ENCODE measurements at places on chromosomes 1 and 21.

DNA sequence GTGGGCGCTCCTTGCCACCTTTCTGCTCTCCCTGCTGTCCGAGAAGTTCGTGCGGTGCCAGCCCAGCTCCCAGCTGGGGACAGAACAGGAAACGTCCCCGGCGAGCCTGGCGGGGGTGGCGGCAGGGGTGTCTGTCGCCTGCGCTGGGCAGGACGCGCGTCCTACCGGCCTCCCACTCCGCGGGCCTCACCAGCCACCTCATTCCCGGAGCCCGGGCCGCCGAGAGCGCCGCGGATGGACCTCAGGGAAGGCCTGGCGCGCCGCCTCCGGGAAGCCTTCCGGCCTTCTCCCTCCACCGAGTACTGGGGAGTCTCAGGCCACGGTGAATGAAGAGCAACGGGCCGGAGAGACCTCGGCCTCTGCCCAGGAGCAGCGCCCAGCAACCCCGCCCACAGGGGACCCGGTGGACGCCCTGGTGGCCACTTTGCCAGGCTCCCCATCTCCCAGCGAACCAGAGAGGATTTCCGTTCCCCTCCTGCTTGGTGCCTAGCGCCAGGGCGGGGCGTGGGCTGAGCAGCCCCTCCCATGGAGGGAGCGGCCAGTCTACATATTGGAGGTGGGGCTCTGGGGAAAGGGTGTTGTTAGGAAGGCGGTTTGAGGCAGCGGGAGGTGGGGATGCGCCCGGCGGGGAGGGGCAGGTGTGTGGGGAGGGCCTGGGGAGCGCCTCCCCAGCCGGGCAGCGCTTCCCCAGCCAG is 9.5 kb upstream of the TNFRSF14 start:
- peak; percentile 71 for DNase-seq

DNA sequence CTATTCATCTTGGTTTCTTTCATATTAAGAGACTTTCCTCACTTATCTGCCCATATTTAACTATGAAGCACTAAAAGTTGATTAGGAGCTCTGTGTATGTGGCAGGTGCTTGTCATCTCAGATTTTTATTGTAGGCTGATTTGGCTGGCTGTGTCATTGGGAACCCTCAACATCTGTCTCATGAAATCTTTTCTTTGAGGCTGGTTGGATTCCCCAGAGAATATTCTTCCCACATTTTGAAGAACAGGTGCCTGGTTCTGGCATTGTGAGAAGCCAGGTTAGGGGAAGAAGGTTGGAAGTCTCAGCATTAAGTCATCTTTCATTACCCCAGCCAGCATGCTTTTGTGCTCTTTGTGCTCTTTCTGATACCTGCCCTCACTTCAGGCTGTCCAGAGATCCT is 37.1 kb downstream of the EEIG2 start:
- DNase-seq = no peak

DNA sequence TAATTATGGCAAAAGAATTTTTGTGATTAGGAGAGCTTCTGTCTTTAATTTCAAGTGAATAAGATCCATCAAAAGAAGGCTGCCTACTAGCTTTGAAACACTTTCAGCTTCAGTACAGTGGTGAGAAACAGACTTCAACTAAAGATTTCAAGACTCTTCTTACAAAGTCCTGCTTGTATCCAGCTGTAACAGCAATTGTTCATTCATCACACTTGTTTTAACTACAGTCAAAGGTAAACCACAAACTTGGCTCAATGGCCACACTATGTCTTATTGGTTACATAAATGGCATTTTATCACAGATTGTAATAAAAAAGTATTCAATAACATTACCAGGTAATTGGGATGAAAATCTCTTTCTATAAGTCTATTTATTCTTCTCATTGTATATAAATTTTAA is 59.2 kb downstream of the WARS2 start:
- no peak for DNase-seq

GRCh38 chr1:182069028-182069466 is 7.5 kb upstream of the ZNF648 start:
- DNase-seq = peak; percentile 79

- peak; percentile 92 for DNase-seq
Observed at GRCh38 chr1:31938184-31938975, at the start of gene PTP4A2. PTP4A2 (minus strand) TSS chr1:31938368; CDS start chr1:31919065, 19,303 bp downstream.

DNA sequence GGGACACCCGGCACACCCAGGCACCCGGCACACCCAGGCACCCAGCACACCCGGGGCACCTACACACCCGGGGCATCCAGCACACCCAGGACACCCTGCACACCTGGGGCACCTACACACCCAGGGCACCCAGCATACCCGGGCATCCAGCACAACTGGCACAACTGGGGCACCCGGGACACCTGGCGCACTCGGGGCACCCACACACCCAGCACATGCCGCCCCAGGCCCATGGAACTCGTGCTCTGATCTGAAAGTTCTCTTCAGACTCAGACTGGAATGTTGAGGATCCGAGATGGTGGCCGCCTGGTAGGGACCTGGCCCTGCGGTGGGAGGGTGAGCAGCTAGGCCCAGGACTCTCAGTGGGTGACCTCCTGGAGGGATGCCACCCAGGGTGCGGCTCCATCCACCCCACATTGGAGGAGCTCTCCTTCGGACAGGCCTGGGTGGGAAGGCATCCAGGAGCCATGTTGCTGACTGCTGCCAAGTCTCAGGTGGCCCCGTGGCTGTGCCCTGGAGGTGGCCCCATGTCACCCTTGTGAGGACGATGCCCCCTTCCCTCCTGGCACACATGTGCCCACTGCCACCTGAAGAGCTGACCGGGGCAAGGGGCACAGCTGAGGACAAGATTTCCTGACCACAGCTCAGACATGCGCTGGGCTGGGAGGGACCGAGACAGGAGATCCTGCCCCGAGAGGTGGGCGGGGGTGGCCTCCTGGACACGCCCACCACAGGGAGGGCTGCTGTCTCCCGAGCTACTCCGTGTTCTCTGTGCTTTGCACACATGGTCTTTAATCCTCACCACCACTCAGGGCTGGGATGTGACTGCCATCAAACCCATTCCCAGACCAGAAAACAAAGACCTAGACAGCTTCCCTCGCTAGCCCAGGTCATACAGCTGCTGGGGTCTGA is 37.0 kb downstream of the UBE2G2 start:
- DNase-seq = no peak

GRCh38 chr1:27884006-27884954 is 11.9 kb downstream of the THEMIS2 start:
- no peak for DNase-seq

DNA sequence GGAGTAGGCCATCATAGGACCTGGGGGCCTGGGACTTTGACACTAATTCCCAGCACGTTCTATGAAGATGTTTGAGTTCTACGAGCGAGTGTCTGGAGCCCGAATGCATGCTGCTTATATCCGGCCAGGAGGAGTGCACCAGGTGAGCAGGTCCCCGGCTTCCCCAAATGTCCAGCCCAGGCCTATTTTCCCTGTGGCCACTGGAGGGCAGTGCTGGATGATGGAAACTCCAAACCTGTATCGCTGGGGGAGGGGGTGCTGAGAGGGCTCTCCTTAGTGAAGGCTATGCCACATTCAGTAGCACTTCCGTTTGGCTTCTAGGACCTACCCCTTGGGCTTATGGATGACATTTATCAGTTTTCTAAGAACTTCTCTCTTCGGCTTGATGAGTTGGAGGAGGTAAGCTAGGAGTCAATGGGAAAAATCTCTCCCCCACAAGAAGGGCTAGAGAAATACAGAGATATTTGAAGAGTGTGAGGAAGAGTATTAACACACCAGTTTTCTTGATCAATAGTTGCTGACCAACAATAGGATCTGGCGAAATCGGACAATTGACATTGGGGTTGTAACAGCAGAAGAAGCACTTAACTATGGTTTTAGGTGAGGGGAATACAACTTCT is 5.2 kb upstream of the FCER1G start:
- peak; percentile 65 for DNase-seq

GRCh38 chr1:244335456-244335855 is 116.3 kb downstream of the ADSS2 start:
- DNase-seq = no peak

- no peak for DNase-seq
Observed at GRCh38 chr1:67230539-67230938, 64.3 kb downstream of the IL23R start.

- DNase-seq = no peak
Observed at GRCh38 chr1:230052665-230053064, 14.4 kb upstream of the GALNT2 start.

DNA sequence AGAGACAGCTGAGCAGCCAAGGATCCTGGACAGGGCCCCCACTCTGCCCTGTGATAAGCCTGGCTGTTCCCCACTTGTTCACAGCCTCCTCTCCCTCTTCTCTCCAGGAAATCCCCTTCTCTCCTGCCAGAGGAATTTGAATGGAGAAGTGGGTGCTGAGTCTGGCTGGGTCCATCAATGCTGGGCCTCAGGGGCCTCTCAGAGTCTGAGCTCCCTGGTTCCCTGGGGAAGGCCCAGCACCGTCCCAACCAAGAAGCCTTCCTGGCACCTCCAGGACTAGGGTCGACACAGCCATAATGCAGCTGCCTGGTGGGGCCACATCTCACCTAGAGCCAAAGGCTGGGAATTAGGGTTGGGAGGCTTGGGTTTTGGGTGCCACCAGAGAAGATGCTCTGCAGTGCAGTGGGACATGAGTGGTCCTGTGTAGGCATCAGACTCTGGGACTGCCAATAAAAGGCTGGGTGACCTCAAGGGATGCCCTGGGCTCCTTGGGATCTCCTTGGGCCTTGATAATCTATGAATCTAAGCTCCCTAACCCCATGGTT is 2.5 kb downstream of the MYBPH start:
- no peak for DNase-seq

DNA sequence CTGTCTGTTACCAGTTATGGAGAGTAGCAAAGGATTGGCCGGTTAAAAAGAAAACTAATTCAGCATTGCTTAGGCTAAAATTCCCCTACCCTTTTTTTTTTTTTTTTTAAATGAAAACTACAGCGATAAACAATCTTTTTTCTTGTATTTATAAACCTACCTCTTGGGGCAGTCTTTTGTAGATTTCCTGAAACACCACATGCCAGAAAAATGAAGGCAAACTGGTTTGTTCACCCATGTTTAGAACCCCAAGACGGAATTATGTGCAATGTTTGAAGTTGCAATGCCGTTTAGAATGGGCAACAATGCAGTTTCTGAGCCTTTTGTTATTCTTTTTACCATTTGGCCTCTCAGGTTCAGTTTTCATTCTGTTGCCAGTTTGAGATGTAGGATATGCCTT is 59.1 kb downstream of the PRDM2 start:
- no peak for DNase-seq

DNA sequence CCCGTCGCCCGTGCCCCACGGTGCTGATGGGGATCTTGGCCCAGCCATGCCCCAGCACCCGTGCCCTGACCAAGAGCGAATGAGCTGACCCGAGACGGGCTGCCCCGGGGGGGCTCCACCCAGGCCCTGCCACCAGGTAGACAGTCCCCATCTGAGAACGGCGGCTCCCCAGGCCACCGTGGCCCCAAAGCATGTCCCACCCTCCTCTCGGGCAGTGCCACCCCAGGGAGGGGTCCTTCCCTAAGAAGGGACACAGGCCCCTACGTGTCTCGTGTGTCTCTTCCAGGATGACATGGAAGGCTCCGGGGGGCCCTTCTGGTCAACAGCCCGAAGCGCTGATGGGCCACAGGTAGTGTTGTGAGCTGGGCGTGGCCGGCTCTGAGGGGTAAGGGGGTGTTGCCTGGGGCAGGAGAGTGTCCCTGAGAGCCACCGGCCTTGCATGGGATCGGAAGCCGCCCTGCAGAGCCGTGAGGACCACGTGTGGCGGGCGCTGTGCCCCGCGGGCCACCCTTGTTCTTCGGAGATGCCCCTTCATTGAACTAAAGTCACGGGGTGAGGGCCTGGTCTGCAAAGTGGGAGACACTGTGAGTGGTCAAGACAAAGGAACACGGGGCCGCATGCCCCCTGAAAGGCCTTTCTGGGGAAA is 55.0 kb downstream of the SLC19A1 start:
- no peak for DNase-seq

- no peak for DNase-seq
Observed at GRCh38 chr1:1337793-1338147, 6.7 kb downstream of the TAS1R3 start.

- DNase-seq = peak; percentile 43
Observed at GRCh38 chr1:156319664-156320063, 18.4 kb downstream of the CCT3 start.

GRCh38 chr1:108142773-108143394 is 57.3 kb downstream of the SLC25A24 start:
- no peak for DNase-seq

- no peak for DNase-seq
Observed at GRCh38 chr21:33230545-33231324, 997 bp downstream of the IFNAR2 start.

DNA sequence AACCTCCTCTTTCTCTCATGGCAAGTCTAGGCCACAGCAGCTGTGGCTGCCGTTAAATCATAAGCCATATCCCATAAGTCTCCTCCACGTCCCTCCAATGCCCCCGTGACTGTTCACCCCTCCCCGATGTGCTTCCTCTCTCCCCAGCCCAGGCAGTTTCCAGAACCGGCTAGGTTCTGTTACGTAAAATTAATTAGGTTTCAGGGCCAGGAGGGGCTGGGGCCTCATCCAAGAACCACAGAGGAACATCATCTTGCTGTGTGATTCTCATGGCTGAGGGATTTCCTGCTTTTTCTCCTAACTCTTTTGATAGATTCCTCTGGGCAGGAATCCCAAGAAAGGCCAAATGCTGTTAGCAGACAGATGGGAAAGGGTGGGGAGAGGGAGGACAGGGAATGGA is 141.8 kb upstream of the AJAP1 start:
- DNase-seq = no peak

GRCh38 chr1:225425201-225425786 is 2.5 kb downstream of the LBR start:
- DNase-seq = no peak

DNA sequence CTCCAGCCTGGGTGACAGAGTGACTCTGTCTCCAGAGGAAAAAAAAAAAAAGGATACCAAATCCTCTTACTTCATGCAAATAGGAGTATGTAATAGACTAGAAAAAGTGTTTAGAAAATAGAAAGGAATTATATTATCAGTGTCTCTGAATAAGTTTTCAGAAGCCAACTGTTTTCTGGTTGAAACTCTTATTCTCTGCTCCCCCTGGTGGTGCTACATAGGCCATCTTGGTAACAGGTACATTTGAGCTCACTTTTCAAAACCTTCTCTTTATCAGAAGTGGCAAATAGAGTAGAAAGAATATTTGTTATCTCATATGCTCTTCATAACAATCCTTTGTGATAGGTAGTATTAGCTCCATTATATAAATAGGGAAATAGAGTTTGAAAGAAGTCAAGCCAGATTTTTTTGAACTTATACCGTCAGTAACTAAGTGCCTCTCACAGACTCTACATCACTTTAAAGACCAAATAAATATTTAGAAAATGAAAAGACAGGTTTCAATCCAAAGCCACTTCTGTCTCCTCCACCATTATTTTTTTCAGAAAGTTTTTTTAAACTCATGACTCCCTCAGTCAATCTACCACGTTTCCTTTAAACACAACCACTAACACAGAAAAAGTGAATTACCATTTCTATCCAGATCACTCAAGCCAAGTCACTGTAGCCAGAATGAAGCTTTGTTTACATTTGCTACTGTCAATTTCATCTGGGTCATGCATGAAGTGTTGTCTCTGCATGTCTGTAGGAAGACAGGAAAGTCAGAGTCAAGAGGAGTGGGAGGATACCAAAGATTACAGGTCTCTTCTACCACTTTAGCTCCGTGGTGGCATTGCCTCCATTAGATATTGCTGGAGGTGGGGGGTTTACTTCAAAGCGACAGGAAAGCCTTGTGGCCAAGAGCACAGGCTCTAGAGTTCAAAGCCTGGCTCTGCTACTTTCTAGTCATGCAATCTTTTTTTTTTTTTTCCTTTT is 45.6 kb downstream of the IL23R start:
- no peak for DNase-seq
